DMS53 (cell line): ENCODE measurements at places on chromosomes 1 and 21.

- DNase-seq = no peak
These were observed 151.7 kb downstream of the PCP4 start for GRCh38 chr21:40018871-40019475.

- no peak for DNase-seq
These were observed 281.3 kb upstream of the ZP4 start for GRCh38 chr1:238171985-238172384.

GRCh38 chr1:59482986-59483385 lies 186.1 kb downstream of the FGGY start:
- no peak for DNase-seq

GRCh38 chr21:38486221-38486620 lies 12.1 kb downstream of the ERG start:
- DNase-seq = peak; percentile 94

- no peak for DNase-seq
These were observed 739 bp upstream of the IFI6 start for GRCh38 chr1:27672750-27673112.

DNA sequence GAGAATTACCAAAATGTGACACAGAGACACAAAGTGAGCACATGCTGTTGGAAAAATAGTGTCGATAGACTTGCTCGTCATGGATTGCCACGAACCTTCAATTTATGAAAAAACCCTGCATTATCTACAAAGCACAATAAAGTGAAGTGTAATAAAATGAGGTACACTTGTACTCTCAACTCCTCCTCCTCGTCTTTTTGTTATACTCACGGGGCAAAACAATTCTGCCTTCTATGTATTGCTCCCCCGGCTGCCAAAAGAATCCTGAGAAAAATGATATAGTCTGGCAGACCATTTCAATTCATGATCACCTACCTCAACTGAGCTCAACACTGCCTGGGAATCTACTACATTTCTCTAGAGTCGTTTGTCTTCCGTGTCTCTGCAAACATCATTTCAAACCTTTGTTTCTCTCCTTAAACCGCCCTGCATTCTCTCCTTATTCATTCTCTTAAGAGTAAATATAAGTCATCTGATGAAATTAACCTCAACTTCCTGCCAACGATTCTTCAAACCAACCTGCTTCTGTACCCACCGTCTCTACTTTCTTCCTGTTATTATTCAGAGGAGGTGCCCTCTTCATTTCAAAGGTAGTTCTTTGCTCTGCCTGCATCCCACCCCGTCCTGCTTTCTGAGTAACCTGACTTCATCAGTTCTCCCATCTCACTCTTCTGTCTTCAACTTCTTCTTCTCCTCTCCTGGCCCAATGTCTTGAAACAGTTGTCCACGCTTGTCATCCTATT lies 12.9 kb upstream of the IL19 start:
- no peak for DNase-seq

GRCh38 chr1:152520561-152521090 lies 6.3 kb downstream of the CRCT1 start:
- no peak for DNase-seq

DNA sequence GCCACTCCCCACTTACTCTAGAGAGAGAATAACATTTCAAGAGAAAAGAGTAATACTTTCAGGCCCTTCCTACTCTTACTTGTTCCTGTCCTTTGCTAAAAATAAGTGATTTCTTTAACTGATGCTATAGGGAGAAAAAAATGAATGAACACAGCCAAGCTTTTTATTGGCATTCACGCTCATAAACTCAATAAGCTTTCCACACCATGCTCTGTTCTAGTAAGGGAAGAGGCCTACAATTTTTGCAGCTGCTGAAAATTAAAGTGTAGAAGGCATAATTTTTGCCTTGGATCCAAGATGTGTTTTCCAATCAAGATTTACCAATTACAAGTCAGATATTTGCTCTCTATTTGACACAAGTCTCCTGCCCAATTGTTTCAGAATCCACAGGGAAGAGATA lies 188.1 kb upstream of the RGS18 start:
- DNase-seq = no peak

- DNase-seq = no peak
These were observed 66.8 kb downstream of the TBCE start for GRCh38 chr1:235434001-235434400.

DNA sequence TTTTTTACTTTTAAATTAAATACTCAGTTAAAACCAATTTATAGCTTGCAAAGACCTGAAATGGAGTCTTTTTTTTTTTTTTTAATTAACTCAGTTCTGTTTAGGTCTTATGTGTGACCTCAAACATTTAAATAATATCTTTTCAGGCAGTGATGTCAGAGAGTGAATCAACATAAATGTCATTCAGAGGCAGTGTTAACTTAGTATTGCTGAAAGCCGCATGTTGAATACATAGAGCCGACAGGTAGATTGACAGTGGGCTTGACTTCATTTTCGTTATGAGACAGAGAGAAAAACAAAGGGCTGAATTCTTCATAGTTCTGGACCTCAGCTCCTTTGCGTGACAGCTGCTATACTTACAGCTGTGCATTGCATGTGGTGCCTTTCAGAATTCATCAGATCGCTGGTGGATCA lies 51.5 kb downstream of the PRDM2 start:
- no peak for DNase-seq

GRCh38 chr1:168789501-168789900 lies 60.5 kb upstream of the DPT start:
- no peak for DNase-seq

DNA sequence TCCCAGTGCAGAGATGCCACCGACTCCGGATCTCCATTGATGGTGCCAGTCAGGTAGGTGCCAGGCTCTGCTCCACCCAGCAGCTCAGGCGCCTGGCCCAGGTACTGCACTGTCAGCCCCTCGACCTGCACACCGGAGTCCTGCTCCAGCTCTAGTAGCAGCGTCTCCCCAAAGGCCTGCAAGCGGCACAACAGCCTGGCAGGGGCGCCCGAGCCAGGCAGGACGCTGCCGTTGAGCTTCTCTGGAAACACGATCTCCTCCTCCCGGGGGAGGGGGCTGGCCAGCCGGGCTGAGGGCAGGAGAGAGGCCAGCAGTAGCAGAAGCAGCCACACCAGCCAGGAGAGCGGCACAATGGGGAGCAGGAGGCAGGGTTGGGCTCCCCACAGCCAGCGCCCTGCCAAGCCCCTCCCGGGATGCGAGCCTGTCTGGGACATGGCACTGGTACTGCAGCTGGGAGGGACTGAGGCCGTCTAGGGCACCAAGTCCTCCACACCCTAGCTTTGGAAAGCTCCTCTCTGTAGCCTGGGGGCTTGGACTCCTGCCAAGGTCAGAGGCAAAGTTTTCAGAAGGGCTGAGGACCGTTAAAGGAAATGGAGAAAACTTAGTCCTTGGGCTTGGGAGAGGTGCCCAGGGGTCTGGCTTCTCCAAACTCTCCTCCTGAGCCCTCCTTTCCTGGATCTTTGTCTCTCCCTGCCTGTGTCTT lies 509 bp downstream of the ADAMTS4 start:
- DNase-seq = peak; percentile 27

DNA sequence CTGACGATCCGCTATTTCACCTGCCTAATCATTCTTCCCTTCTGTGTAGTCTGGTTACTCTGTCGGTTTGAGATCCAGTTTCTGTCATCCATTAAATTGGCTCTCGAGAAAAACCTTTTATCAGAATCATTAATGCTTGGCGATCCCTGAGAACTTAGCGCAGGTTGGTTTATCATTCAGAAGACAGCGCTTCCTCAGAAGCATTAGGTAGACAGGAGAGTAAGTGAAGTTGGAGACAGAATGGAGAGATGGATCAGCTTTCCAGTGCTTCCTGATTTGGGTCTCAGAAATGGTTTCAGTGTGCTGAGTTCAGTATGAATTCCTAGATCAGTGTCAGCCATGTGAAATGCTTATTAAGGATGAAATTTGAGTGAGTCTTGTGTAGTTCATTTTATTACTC lies 1.3 kb downstream of the USP1 start:
- peak; percentile 44 for DNase-seq

- no peak for DNase-seq
These were observed 3.9 kb upstream of the FAM151A start for GRCh38 chr1:54627196-54627595.

DNA sequence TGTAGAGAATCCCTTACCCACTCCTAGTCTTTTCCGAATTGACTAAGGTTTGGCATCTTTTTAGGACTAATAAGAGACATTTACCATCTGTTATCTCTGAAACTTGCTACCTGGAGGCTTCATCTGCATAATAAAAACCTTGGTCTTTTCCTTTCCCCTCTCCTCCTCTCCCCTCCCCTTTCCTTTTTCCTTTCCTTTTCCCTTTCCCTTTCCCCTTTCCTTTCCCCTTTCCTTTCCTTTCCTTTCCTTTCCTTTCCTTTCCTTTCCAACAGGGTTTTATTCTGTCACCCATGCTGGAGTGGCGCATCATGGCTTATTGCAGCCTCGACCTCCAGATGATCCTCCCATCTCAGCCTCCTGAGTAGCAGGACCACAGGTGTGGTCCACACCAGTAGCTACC lies 195.7 kb downstream of the RYR2 start:
- no peak for DNase-seq

- DNase-seq = no peak
These were observed 477.2 kb upstream of the CAMK1G start for GRCh38 chr1:209106237-209106741.

- no peak for DNase-seq
These were observed at the start of gene KCNJ6 for GRCh38 chr21:37916310-37917051. Gene KCNJ6, minus strand, starts transcription at chr21:37916457. Its CDS starts 75,775 bp downstream, at chr21:37840682.

GRCh38 chr1:55813618-55814017 lies 598.5 kb upstream of the USP24 start:
- DNase-seq = peak; percentile 92

DNA sequence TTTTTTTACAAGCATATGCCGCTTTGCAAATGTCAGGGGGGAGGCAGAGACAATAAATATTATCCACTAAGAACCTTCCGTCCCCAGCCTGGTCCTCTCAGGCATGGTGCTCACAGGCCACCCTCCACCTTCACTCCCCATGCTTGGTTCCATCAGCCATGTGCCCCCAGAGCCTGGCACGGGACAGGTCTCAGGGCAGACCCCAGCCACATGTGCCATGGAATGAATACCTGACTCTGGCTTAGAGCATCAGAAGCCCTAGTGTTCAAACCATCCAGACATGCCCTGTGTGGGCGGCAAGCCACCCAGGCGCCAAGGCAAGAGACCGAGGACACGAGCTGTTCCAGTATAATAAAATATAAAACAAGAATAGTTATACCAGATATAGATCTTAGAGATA lies 5.4 kb downstream of the LSS start:
- no peak for DNase-seq

GRCh38 chr1:924656-925560 lies 1.2 kb downstream of the SAMD11 start:
- DNase-seq = peak; percentile 80

- no peak for DNase-seq
These were observed 111.0 kb downstream of the TRABD2B start for GRCh38 chr1:47886141-47886540.

GRCh38 chr1:92538048-92538412 lies 51.3 kb upstream of the GFI1 start:
- no peak for DNase-seq

GRCh38 chr1:148166558-148167492 lies 14.7 kb upstream of the NBPF11 start:
- peak; percentile 57 for DNase-seq

DNA sequence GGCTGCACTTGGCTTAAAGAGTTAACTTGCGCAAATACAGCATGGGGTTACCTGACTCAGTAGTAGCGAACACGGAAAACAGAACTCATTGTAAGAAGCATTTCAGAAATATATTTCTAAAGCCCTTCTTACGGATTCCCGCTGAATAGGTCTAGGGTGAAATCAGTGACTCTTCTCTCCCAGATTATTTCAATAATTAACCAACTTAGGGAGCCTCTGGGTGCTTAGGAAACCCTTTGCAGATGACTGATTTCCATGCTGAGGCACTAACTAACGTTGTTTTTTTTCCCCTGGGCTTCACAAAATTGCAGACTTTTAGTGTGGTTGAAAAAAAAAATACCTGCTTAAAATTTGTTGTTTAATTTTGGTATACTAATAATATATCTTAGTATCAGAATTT lies 40.3 kb downstream of the BTG3 start:
- DNase-seq = no peak

GRCh38 chr1:68198752-68199151 lies 33.6 kb downstream of the WLS start:
- peak; percentile 46 for DNase-seq

- no peak for DNase-seq
These were observed 315.3 kb downstream of the OMA1 start for GRCh38 chr1:58231204-58231603.

DNA sequence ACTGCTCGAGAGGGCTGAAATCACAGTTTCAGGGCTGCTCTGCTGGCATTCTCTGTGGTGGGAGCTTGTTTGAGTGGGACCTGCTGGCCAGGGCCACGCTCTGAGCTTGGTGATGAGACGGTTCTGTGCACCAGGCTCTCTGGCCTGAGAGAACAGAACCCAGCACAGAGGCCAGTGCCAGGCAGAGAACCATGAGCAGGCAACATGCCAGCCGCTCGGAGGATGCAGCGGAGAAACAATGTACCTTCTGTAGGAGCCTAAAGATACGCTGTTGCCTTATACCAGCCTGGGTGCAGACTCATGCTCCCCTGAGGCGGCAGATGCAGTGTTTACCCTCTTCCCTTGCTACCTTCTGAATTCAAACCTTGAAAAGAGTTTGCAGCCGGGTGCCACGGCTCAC lies 10.0 kb downstream of the C2CD2 start:
- DNase-seq = no peak

DNA sequence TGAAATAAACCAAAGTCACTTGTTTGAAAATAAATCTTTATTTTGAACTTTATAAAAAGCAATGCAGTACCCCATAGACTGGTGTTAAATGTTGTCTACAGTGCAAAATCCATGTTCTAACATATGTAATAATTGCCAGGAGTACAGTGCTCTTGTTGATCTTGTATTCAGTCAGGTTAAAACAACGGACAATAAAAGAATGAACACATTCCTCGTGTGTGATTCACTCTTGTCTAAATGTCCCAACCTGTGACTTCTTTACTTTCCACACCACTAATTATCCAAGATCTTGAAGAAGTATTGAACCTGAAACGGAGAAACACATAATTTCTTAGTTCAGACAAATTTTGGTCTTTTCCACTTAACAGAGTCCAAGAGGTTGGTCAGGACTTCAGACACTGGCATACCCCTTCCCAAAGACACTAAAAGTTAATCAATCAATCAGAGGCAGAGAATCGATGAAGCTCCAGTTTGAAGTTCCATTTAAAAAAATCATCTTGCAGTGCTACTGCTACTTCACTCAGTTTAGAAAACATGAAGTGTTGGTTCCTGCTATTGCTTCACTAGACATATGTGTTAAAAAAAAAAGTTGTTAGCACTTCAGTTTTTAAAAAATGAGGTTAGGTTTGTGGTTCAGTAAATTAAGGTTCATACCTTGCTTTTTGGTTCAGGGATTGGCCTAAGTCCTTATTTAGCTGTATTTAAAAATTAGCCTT lies 26.2 kb downstream of the ATP1B1 start:
- no peak for DNase-seq
